ENCODE measurements at places on chromosomes 3 and 15. TPM values are rescaled to one million over a fixed set of nuclear protein-coding genes. Genes with fewer than 3 reads are reported as not detected.

DNA sequence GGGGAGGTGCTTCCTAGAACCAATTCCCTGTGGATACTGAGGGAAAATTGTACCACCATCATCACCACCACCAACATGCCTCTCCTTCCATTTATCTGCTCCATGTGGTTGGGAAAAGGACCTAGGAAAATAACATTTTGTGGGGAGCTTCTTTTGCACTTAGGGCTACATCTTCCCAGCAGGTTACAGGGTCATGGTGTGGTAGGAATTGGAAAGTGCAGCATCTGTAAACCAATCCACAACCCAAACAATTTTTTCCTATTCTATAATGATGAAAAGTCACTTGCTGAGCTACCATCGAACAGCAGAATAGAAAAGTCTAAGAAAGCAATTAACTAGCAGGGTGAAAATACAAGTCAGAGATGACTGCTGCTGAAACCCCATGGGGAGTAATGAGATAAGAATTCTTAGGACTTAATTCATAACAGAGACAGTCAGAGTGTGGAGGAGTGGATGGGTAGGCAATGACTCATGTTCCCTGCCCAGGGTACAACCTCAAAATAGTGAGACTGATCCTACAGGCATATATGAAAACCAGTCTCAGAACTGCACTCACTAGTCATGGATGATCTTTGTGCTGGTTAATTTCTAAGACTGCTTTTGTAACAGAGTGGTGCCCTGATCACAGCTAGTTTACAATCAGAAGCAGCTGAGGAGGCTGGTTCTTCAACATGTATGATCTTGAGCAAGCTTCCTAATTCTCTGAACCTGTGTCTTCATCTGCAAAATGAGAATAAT is 38.1 kb upstream of the LEKR1 start:
- no peak for DNase-seq

COL7A1 gene
- 0.84 TPM for total RNA-seq

- no peak for DNase-seq
Observed at GRCh38 chr3:178532476-178532875, 3.8 kb upstream of the KCNMB2 start.

BFSP2 gene
- not detected for total RNA-seq

GRCh38 chr3:57298041-57298440 is 5.6 kb upstream of the ASB14 start:
- DNase-seq, result no peak

DNA sequence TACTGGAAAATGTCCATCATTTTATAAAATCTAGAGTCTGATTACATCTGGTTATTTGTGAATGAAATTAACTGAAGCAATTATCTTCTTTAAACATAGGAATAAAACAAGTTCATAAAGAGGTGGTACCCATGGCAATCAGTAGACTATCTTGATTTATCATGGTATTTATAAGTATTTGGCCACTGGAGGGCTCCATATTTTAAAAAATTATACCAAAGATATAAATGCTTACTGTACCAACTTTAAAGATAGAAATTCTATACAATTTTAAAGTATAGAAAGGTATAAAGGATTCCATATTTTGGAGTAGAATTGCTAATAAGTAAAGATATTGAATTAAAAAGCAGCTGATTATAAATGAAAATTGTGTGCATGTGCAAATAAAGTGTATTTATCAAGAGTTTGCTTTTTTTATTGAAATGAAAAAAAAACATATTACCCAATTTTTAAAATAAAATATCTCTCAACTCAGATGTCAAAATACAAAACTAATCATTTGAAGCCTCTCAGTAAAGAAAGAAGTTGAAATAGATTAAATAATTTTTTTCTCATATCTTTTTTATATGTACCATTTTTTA is 105.3 kb downstream of the BBX start:
- DNase-seq, result no peak

DNA sequence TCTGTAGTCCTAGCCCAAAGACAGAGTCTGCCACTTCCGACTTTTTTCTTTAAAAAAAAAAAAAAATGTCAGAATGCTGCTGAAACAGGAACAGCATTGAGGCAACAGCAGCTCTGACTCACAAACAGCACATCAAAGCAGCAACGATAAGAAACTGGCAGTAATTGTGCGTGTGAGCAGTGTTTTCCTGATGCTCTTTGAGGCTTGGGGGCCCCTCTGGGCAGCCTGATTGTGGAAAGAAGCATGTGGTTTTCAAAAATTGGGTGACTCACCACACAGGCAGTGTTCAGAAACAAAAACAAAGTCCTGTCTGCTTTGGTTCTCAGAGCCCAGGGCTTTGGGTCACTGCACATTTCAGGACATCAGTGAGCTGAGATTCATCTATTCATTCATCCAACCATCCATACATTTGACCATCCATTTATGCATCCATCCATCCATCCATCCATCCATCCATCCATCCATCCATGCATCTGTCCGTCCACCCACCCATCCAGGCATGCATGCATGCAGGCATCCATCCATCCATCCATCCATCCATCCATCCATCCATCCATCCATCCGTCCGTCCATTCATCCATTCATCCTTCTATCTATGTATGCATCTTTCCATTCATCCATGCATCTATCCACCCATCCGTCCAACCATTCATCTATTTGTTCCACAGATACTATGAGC is 308.4 kb downstream of the RPLP1 start:
- DNase-seq, result no peak

DNA sequence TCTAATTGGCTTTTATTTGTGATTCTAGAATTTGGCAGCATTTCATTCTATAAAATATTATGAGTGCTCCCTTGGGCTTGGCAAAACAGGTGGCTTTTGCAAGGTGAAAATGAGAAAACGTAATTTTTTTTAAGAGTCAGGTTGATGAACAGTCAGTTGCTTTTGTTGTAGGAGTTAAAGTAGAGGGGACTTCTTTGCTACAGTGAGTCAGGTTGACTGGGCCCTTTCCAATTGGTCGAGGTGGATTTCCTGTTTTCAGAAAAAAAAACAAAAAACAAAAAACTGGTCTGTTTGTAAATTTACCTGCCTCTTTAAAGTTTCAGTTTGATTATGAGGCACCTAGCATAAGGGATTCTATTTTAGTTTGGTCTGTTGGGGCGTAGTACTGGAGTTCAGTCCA is 1469.4 kb upstream of the GBE1 start:
- no peak for DNase-seq

DNA sequence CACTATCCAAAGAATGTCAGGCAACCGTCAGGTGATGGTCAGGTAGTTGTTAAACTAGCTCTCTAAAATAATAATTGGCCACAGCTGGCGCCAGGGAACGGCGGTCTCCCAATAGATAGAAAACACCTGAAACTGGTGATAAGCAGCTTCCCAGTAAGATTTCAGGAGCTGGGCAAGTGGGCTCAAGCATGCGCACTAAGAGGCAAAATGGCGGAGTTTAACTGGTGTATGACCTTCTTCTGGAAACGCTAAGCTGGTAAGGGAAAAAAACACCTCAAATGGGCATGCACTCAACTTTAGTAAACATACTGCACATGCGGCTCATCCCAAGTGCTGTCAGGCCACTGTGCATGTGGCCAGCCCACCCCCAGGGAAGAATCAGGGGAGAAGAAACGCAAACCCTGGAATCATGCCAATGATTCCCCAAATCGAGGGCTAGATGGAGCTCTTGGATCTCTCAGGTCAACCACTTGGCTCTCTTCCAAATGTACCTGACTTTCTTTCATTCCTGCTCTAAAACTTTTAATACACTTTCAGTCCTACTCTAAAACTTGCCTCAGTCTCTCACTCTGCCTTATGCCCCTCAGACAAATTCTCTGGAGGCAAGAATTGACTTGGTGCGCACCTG is 195.0 kb downstream of the ZNF621 start:
- no peak for DNase-seq

DNA sequence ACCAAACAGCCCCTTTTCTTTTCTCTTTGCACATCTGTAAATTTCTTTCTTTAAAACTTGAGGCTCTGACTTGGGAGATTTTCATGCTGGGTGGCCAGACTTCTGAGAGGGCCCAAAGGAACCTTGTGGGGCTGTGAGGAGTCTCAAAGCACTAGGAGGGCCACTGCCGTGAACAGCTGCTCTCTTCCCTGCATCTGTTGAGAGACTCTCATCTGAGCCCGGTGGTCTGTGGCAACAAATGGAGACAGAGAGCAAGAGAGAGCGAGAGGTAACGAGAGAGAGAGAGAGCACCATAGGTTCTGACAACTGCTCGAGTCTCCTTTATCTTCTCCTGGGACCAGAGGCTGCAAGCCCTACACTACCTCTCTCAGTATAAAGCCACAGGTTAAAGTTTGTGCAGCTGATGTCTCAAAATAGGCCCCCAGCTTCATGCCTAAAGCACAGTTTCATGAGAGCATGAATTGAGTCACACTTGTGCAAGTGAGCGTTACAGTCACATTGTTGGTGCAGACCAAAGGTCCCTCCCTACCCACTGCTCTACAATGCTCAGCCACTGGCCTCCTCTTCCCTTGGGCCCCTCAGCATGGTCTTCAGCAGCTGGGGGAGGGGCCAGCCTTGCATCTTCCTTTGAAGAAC is 60.7 kb downstream of the ZNF621 start:
- DNase-seq, result no peak

GRCh38 chr3:142990721-142991120 is 10.6 kb upstream of the U2SURP start:
- DNase-seq, result no peak

SI gene
- total RNA-seq, result 1.0 TPM

GRCh38 chr15:67945951-67946700 is 106.3 kb upstream of the RNU6-1 start:
- DNase-seq, result no peak

DNA sequence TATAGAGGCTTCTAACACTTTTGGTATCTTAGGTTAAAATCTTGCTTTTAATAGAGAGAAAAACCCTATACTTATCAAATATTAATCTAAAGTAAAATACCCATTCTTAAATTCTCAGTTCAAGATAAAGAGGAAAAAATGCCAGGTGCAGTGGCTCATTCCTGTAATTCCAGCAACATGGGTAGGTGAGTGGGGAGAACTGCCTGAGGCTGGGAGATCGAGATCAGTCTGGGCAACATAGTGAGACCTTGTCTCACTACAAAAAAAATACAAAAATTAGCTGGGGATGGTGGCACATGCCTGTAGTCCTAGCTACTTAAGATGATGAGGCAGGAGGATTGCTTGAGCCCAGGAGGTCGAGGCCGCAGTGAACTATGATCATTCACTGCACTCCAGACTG is 135.8 kb downstream of the CLASP2 start:
- no peak for DNase-seq

DNA sequence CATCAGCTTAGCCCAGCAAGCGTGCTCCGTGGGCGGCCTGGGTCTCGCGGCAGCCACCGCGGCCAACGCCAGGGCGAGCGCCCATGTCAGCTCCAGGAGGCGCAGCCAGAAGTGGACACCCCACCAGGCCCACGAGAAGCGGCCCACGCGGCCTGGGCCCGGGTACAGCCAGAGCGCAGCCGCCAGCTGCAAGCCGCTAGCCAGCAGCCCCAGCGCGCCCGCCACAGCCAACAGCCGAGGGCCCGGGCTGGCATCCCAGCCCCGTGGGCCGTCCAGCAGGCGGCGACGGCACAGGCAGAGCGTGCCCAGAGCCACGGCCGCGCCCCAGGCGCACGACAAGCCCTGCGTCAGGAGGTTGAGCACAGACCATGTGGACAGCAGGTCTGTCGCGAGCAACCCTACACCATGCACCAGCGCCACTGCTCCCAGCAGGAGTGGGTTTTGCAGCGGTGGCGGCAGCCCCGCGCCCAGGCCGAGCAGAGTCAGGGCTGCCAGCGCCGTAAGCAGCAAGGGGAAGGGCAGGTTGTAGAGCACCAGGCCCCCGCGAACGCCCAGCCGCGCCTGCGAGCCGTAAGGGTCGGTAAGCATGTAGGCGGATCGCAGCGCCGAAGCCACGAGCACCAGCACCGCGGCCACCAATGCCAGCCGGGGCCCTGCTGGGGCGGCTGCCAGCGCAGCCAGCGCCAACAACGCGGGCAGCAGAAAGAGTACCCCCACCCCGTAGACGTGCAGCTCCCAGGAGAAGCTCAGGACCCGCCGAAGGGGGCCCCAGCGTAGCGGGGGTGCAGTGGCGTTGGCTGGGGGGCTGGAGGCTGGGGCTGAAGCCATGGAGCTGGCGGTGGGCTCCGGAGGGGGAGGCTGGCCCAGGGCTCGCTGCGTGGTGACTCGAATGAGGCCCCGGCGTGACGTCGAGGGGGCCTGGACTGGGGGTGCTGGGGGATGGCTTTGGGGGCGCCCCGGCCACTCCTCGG is 4.9 kb downstream of the PRRT3 start:
- DNase-seq, result no peak

GRK7 gene
- not detected for total RNA-seq

GRCh38 chr3:55144015-55144673 is 216.3 kb upstream of the LRTM1 start:
- DNase-seq, result no peak

C3orf22 gene
- total RNA-seq, result not detected

DNA sequence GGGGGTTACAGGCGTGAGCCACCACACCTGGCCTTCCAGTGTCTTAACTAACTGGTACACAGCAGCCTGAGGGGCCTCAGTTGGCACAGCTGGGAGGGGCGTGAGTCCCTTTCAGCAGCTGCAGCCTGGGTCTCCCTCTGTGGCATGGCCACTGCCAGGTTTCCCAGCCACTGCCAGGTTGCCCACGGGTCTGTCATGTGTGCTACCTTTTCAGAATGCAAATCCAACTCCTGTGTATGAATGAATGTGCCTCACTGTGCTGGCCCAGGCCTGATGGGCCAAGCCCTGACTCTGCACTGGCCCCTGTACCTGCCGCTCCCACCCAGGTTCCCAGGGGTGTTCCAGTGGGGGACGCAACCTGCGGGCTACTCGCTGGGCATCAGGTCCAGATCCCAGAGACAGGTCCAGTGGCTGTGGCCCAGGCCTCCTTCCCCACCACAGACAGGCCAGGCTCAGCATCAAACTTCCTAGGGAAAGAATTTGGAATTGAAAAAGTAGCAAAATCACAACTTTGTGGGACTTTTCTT is 26.0 kb downstream of the WHAMM start:
- no peak for DNase-seq

DNA sequence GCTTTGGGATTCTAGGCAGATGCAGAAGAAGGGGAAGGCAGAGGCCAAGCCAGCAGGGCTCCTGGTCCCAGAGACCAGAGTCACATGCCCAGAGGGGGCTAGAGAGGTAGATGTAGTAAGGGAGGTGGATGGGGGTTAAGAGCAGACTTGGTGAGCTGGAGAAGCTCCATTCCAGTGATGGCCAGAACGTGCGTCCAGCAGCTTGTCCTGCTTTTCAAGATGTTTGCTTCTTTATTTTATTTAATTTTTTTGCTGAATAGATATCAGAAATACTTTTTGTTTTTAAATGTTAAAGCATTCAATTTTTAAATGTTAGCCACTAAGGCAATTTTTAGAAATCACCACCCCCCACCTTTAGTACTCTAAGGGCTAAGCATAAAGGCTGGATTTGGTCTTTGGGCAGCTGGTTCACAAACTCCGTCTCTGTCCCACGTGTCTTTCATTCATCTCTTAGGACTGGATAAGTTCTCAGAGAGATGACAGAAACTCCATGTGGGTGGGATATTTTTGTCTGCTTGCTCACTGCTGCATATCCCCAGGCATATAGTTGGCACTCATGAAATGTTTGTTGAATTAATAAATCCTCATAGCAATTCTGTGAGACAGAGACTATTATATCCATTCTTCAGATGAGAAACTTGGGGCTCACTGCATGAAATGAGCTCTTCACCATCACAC is 6.7 kb downstream of the COLQ start:
- no peak for DNase-seq

THSD4 gene
- 5.1 TPM for total RNA-seq

All from mesenteric fat pad (tissue), 1 donor.